ENCODE measurements at places on chromosomes 12 and 14. TPM values are rescaled to one million over a fixed set of nuclear protein-coding genes. Genes with fewer than 3 reads are reported as not detected.

The DTX1 gene
- total RNA-seq = 3.3 TPM

The TBK1 gene
- 25.4 TPM for total RNA-seq

The CCDC184 gene
- 1.2 TPM for total RNA-seq

The MIP gene
- total RNA-seq = not detected

The TMPRSS12 gene
- not detected for total RNA-seq

The SLC5A8 gene
- not detected for total RNA-seq

The AGAP2 gene
- total RNA-seq = 29.3 TPM

The RTL1 gene
- not detected for total RNA-seq

The CEBPE gene
- total RNA-seq = 0.19 TPM

The DIO2 gene
- not detected for total RNA-seq

The TAS2R46 gene
- total RNA-seq = 0.38 TPM

The HNF1A gene
- total RNA-seq = not detected

The MAP1LC3B2 gene
- 1.0 TPM for total RNA-seq

The CLEC6A gene
- total RNA-seq = not detected

The HOTAIR gene
- total RNA-seq = not detected

The ACSS3 gene
- not detected for total RNA-seq

The CCER1 gene
- not detected for total RNA-seq

The FAIM2 gene
- 1.0 TPM for total RNA-seq

The PNMA1 gene
- 44.7 TPM for total RNA-seq

The ZC3H10 gene
- total RNA-seq = 9.8 TPM

The SERPINA1 gene
- total RNA-seq = 0.55 TPM

The PPFIA2 gene
- total RNA-seq = 0.13 TPM

The ANKRD33 gene
- total RNA-seq = not detected

The GARIN6 gene
- not detected for total RNA-seq

The ANO2 gene
- total RNA-seq = not detected

The ACOT6 gene
- not detected for total RNA-seq

The NKX2-1 gene
- not detected for total RNA-seq

The SP7 gene
- not detected for total RNA-seq

The TAS2R43 gene
- not detected for total RNA-seq

The FBXL14 gene
- 21.4 TPM for total RNA-seq

The PARP11 gene
- 12.4 TPM for total RNA-seq

The GLIPR1L1 gene
- not detected for total RNA-seq

The SLC6A12 gene
- 0.32 TPM for total RNA-seq

The PROX2 gene
- 0.76 TPM for total RNA-seq

The TAS2R10 gene
- total RNA-seq = not detected

The BDKRB2 gene
- not detected for total RNA-seq

The KRT82 gene
- total RNA-seq = not detected

The PRIM1 gene
- 85.9 TPM for total RNA-seq

The KRT80 gene
- total RNA-seq = not detected

The GSG1 gene
- not detected for total RNA-seq

The SERPINA5 gene
- not detected for total RNA-seq

The EIF4B gene
- 696 TPM for total RNA-seq

The CYP46A1 gene
- 0.46 TPM for total RNA-seq

The C14orf180 gene
- total RNA-seq = not detected

The DIO3 gene
- total RNA-seq = not detected

The ASCL1 gene
- not detected for total RNA-seq

Data from activated CD8-positive, alpha-beta memory T cell treated with anti-CD3 and anti-CD28 coated beads for 36 hours (primary cell).